ENCODE measurements at places on chromosomes 12 and 14.

- DNase-seq: peak; percentile 56
Measured at GRCh38 chr12:31728289-31728916, 418 bp downstream of the AMN1 start.

GRCh38 chr14:100446572-100446971 is 123.4 kb downstream of the SLC25A47 start:
- peak; percentile 89 for DNase-seq

GRCh38 chr12:80412343-80412953 is 31.6 kb upstream of the PTPRQ start:
- no peak for DNase-seq

DNA sequence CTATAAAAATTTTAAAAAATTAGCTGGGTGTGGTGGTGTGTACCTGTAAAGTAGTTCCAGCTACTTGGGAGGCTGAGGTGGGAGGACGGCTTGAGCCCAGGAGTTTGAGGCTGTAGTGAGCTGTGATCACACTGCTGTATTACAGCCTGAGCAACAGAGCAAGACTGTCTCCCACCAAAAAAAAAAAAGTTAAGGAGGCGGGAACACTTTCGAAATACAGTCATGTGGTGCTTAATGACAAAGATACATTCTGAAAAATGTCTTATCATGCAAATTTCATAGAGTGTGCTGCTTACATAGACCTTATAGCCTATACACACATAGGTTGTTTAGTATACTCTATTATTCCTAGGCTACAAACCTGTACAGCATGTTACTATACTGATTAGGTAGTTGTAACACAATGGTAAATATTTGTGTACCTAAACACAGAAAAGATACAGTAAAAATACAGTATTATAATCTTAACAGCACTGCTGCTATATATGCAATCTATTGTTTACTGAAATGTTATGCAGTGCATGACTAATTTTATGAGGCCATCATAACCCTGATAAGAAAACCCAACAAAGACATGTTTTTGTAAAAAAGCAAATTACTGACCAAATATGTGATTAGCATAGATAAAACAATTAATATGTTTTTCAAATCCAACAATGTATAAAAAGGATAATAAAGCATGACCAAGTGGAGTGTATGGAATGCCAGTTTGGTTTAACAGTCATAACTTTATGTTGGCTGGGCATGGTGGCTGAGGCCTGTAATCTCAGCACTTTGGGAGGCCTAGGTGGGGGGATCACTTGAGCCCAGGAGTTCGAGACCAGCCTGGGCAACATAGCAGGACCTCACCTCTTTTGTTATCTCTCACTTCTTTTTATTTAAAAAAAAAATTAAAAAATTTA is 11.4 kb downstream of the EIF2S1 start:
- no peak for DNase-seq

GRCh38 chr14:57390806-57391516 is 575 bp downstream of the NAA30 start:
- peak; percentile 43 for DNase-seq

DNA sequence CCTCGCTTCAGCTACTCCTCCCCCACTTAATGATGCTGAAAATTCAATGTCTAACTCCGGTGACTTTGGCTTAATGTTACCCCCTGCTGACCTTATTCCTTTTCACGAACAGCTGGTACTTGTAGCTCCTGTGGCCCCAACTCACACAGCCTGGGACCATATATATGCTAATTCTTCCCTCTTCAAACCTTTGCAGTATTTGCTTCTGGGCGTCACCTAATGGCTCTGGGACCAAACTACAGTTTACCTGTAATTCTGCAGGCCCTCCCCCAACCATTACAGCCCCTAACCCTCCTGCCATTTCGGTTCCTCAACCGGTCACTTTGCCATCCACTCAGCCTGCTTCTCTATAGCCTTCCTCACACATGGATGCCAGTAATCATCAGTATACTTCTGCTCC is 29.6 kb upstream of the C12orf75 start:
- DNase-seq: no peak

DNA sequence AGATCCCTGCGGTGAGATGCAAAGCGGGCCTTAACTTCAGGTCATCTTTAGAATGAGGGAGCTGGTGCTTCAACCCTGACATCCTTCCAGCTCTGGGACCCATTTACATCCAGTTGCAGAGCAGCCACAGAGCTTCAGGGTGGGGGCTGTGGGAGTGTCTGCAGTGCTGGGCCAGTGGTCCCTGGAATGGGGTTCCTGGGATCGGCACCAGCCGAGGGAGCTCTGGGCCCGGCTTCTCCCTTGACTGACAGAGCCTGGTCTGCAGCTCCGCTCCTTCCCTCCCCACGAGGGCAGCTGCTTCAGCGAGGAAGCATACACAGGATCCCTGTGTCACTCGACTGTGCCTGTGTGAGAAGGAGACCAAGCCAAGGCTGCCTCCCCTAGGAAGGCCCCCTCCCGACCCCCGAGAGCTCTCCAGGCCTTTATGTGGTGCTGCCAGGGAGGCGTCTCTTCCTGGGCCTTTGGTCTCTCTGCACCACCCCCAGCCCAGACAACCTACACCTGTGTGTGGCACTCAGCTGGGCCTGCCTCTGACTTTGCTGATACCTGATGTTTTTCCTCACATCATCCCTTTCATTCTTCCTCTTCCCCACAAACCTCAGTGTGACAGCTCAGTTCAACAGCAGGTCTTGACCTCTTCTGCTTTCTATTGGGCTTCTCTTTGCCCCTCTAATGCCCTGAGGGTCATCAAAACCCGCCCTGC is 48.1 kb upstream of the RIN3 start:
- DNase-seq: peak; percentile 27

DNA sequence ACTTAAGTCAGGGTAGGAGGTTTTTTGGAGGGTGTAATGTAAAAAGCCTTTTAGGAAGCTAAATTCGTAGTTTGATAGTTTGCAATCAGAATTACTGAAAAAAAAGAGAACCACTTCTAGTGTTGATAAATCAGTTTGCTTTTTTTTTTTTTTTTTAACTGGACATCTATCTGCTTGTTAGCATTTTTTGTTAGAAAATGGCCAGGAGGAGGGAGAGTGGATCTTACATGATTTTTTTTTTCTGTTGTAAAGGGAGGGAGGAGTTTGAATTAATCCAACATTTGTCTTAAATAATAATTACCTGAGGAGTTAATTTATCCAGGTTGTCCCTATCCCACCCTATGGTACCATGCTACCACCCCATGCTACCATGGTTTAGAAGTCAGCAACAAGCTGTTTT is 1.2 kb downstream of the FBXO34 start:
- DNase-seq: no peak

DNA sequence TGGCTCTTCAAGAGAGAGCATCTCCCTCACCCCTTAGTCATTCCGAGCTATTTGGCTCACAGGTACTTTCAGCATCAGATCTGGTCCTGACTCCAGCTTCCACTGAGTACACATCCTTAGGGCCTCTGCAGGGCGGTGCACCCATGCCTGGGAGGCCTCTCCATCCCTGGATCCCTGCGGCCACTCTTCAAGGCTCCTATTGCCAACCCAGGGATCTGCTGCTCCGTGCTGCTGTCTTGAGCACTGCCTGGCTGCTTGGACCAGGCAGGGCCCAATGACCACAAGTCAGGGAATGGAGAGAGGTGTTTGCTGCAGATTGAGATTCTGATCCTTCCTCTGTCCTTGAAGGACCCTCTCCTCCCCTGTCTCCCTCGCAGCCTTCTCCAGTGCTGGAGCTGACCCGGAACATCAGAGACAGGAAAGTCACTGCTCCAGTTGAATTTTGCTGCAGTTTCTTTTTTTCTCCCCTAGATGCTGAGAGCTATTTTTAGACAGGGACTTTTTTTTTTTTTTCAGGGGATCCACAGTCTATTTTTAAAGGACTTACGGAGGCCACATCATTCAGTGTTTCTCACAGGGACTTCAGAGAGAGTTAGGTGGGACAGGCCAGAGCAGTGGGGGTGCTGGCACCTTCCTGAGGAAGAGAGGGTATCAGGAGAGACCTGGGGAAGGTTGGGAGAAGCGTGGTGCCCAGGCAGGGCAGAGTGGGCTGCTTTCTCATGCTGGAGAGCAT is 50.1 kb upstream of the KCNA1 start:
- no peak for DNase-seq

- no peak for DNase-seq
Measured at GRCh38 chr12:47078086-47078395, 1.4 kb upstream of the PCED1B start.

DNA sequence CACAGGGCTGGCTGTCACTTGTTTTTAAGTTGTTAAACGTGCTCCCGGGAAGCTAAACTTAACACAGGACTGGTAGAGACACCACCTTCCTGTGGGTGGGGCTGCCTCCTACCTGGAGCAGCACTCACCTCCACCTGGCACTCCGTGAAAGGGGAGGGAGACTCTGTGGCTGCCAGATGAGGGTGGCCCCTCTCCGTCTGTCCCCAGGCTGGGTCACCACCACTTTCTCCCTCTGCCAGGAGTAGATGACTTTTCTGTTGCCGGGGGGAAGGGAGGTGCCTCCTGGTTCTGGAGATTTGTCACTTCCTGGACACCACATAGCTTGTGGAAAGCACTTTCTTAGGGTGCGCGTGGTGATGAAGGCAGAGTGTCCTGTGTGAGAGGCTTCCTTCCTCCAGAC is 81.3 kb downstream of the WDR20 start:
- DNase-seq: no peak

DNA sequence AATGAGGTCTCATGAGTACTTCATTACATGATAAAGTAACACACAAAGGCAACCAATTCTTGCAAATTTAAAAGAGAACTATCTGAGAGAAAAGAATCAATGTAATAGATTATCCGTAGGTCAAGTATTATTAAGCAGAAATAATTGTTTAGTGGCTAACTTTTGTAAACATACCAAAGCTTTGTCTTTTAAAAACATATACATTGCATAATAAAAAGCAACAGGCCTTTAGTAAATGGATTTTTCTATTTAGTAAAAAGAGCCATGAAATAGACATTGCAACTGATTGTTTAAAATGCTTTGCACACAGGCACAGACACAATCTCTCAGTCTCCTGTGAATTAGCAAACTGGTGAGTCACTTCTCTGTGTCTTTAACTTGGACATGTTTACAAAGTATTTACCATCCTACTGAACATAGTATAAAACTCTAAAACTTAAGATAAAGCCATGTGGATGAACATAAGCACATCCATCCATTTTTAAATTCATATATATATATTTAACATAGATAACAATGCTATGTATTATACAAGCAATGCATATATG is 518.7 kb upstream of the MGAT4C start:
- no peak for DNase-seq

GRCh38 chr12:108966378-108967151 is 54.3 kb downstream of the SVOP start:
- DNase-seq: no peak

- no peak for DNase-seq
Measured at GRCh38 chr12:116529686-116530085, 29.5 kb upstream of the MAP1LC3B2 start.

- no peak for DNase-seq
Measured at GRCh38 chr12:131784909-131785762, 43.1 kb upstream of the MMP17 start.

- DNase-seq: no peak
Measured at GRCh38 chr12:124277394-124278241, 17.3 kb upstream of the RFLNA start.

- no peak for DNase-seq
Measured at GRCh38 chr12:95674163-95674562, 116.4 kb downstream of the NTN4 start.

GRCh38 chr12:115639648-115640012 is 637.9 kb downstream of the MED13L start:
- peak; percentile 38 for DNase-seq

GRCh38 chr12:64837427-64837826 is 13.0 kb downstream of the TBC1D30 start:
- no peak for DNase-seq

DNA sequence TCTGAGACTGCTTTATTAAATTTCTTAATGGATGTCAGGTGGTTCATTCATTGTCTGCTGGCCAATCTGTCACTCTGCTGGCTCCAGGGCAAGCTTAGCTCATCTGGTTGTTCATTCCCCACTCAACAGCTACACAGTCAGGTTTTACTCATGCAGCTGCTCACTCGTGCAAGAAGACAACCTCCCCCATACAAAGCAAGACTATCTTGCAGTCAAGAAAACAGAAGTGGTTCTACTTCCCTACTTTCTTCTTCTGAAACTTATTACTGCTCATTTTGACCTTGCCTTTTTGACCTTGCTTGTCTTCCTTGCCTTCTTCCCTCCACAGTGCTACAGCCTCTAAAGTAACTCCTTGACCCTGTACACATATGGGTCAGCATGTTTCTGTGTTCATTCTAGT is 277.9 kb downstream of the SSPN start:
- DNase-seq: no peak

DNA sequence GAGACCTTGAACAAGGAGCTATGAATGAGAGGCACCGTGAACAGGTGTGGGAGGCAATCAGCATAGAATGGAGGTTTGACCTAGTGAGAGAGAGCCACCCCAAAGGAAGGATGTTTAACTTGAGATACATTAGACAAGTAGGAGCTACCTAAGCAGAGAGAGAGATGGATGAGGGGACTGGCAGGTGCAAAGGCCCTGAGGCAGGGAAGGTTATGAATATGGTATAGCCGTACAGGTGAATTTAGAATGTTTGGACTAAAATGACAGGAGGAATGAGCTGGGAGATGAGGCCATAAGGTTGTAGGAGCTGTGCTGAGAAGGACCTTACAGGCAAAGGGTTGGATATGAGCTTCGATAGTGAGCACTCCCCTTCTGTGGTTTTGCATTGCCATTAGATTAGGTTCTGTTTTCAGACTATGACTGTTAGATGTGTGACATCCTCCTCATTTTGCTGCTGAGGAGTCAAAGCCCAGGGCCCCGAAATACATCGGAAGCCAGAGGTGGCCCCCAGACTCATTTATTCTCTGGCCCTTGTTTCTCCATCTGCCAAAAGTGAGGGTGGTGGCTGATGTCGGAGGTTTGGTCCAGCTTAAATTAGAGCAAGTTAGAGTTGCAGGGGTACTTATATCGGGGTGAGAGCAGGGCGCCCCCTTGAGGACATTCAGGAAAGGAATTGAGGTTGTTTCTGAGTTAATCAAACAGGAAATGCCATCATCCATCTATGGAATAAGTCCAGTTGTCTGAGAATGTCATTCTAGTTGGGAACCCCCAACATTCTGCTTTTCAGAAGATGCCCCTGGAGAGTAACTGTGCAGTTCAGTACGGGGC is 29.4 kb downstream of the SLC24A4 start:
- DNase-seq: peak; percentile 43

DNA sequence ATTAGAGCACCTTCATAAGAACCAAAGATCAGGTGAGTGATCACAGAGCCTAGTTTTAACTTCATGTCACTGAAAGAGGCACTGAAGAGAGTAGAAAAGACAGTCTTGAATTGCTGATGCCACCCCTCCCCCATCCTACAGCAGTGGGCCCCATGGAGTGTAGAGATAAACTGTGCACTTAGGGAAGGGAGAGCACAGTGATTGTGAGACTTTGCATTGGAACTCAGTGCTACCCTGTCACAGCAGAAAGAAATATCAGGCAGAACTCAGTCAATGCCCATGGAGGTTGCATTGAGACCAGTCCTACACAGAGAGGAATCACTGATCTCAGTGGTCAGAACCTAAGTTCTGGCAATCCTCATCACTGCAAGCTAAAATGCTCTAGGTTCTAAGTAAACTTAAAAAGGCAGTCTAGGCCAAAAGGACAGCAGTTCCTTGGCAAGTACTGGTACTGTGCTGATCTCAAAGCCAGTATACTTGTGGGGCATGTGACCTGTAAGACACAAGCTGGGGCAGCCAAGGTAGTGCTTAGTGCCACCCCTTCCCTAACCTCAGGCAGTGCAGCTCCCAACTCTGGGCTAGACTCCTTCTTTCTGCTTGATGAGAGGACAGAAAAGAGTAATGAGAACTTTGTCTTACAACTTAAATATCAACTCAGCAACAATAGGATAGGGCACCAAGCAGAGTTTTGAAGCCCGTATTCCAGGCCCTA is 94.1 kb downstream of the FSCB start:
- DNase-seq: peak; percentile 31
